ENCODE measurements at places on chromosomes 16 and 17.
A peak's percentile ranks its signal among the peaks of the same experiment; 100 is the strongest.

DNA sequence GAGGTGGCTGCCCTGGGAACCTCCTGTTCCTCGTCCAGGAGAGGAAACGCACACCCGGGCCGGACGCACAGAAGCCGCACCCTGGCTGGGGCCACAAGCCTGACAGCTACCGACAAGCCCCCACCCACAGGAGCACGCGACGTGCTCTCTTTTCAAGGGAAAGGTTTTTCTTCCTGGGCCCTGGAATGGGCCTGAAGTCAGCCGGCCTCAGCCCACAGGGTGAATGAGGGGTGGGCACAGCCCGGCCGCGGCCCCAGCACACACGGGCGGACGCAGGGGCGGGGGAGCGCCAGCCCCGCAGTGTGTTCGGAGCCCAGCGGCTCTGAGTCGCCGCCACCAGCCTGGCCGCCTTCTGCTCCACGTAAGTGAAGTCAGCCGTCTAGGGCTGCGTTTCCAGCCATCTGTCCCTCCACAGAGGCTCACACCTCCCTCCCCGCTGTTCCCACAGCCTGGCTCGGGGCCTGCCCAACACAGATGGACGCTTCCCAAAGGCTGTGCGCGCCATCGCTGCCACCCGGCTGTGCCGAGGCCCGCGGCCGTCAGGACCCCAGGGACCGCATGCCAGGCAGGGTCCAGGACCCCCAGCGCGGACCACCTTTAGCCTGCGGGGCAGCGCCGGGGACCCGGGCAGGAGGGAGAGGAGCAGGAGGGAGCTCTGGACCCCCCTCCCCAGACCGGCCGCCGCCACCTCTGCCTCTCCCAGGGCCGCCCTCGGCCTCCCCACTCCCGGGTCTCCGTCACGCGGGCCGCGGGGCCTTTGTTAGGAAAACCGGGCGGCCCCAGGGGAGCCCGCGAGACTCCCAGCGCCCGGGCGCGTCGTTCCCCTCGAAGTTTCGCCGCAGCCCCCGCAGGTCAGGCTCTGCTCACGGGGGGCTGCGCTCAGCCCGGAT is 36.8 kb downstream of the CBFA2T3 start:
- DNase-seq, result no peak

GRCh38 chr17:61322325-61323002 is 77.2 kb upstream of the TBX2 start:
- no peak for DNase-seq

DNA sequence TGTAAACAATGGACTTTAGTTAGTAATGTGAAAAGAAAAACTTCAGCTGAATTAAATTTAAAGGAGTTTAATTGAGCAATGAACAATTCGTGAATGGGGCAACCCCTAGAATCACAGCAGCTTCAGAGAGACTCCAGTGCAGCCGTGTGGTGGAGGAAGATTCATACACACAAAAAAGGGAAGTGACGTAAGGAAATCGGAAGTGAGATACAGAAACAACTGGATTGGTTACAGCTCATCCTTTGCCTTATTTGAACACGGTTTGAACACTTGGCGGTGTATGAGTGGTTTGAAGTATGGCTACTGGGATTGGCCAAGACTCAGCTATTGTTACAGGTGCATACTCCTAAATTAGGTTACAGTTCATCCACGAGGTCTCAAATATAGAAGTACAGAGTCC is 460.4 kb upstream of the ASIC2 start:
- DNase-seq, result no peak

DNA sequence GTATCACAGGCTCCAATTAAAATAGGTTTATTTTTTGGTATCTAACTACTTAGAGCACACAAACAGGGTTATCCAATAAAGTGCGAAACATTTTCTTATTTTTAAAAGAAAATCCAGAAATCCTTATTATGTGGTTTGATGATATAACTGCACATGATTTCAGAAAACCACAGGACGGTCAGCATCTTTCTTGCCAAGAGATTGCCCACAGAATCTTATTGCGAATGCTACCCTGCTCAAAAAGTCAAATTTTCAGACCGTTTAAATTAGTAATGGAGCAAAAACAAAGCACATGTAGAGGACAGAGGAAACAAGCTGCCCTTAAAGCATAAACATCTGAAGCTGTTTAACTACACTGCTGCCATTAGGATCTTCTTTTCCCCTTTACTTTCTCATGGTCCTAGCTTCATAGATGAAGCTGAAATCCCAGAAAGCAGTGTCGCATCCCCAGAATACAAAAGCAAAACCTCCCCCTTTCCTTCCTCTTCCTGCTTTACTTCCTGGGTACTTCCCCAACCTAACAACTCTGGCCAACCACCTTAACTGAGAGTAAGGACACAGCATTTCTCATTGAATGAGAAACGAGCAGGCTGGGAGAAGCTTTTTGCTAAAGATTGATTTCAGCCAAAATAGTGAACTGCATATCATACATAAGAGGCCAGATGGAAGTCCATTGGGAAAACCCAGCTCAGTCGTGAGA is 43.7 kb downstream of the CMTM4 start:
- no peak for DNase-seq

- no peak for DNase-seq
Measured at GRCh38 chr17:10681866-10682446, 15.4 kb downstream of the SCO1 start.

- peak; percentile 7 for DNase-seq
Measured at GRCh38 chr17:51734462-51734861, 424.1 kb downstream of the CA10 start.

- DNase-seq, result peak; percentile 49
Measured at GRCh38 chr16:87931504-87931903, 4.8 kb downstream of the CA5A start.

DNA sequence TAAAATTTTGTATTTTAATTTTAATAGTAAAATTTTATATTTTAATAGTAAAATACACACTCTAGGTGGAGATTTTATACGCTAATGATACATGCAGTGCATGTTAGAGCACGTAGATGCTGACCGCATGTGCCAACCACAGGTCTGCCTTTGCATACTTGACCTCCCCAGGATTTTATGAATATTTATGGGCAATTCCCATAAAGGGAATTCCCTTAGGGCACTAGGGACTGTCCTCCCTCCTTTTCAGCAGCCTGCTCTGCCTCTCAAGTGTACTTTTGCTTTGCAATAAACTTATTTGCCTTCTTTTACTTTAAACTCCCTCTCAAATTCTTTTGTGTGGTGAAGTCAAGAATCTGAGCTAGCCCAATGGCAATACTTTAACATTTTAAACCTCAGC is 217.7 kb upstream of the CDH8 start:
- no peak for DNase-seq

DNA sequence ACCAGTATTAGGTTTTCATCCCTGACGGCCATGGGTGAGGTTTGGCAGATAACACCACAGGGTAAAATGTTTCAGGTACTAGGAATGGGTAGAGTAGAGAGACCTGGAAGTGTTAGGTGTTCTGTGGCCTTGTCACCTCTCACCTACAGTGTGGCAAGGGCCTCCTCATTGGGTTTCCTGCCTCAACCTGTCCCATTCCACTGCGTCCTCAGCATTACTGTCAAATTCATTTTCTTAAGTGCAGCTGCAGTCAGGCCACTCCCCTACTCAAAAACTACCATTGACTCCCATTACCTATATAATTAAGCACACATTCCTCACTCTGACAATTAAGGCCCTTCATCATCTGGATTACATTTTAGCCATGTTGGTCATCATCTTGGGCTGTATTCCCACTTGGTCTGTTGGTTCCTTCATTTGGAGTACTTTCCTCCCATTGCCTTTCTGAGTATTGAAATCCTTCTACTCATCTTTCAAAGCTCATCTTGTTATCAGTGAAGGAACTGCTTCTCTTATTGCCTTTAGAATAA is 64.5 kb downstream of the NUP88 start:
- DNase-seq, result no peak

DNA sequence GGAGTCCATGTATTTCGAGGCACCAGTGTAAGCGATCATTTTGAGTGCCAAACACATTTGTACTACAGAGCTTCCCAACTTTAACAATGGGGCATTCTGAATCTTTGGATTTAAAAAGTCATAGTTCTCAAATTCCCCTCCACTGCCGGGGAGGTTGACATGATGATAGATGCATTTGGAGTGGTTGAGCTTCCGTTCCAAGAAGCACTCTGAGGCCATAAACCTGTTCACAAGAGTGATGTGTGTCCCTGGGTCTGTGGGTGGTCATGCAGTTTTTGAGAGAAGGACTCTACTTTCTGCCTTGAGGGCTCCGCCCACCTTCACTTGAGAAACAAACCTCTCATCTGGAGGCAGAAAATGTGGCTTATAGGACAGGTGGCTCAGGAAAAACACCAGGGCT is 43.7 kb downstream of the IRX5 start:
- no peak for DNase-seq

- DNase-seq, result no peak
Measured at GRCh38 chr17:50636804-50637195, 2.1 kb downstream of the ABCC3 start.

DNA sequence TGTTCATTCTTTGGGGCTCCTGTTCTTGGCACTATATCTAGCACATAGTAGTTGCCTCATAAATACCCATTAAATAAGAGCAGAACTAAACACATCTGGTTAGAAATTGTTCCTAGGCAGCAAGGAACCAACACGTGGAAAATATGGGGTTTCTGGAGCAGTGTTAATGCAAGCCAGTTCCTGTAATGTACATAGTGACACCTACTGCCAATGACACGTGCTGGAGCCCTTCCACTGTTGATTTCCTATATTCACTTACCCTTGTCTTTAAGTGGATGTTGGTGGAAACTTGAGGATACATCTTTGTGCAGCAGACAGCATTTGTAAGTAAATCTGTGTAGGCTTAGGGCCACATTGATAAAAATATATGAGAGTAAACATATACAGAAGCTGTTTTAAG is 1.6 kb upstream of the IRF8 start:
- peak; percentile 58 for DNase-seq

- no peak for DNase-seq
Measured at GRCh38 chr17:19642373-19642893, 6.1 kb upstream of the ALDH3A2 start.

GRCh38 chr16:73154063-73154870 is 106.3 kb upstream of the ZFHX3 start:
- no peak for DNase-seq

- no peak for DNase-seq
Measured at GRCh38 chr16:49959552-49960277, 65.3 kb upstream of the CNEP1R1 start.

DNA sequence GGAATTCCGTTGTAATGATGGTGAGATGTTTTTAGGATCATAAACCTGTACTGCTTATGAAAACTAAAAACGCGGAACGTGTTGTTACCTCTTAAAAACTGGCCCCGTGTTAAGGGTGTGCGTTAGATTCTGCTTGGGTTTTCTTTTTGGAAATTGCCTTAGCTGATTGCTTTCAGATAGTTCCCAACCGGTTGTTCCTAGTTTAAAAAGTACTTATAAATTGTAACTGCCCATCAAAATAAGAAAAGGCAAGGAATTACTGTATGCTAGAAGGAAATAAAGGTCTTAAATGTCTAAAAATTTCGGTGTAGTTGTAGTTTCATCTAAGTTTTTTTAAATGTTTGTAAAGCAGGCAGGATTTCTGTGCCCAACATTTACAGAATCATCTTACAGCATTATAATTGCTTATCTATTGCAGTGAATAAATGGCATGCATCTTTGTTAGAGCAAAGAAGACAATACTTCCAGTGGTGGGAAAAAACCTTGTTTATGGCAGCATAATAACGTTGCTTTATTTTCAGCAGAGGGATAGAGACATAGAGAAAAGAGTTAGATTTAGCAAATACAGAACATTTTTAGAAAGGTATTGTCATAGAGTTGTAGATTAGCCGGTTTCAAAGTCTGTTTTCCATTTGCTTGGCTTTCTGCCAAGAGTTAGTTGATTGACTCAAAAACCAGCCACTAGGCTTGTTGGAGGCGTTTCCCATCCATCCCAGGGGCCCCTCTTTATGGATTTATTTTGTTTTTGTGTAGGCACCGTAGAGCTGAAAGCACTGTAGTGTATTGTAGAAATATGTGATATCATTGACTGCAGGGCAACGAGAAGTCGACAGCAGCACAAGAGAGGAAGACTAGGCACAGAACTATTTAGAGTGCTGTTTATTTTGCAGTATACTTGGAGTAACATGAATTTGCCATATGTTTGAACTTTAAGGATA is 1.7 kb downstream of the PPM1D start:
- DNase-seq, result peak; percentile 68

DNA sequence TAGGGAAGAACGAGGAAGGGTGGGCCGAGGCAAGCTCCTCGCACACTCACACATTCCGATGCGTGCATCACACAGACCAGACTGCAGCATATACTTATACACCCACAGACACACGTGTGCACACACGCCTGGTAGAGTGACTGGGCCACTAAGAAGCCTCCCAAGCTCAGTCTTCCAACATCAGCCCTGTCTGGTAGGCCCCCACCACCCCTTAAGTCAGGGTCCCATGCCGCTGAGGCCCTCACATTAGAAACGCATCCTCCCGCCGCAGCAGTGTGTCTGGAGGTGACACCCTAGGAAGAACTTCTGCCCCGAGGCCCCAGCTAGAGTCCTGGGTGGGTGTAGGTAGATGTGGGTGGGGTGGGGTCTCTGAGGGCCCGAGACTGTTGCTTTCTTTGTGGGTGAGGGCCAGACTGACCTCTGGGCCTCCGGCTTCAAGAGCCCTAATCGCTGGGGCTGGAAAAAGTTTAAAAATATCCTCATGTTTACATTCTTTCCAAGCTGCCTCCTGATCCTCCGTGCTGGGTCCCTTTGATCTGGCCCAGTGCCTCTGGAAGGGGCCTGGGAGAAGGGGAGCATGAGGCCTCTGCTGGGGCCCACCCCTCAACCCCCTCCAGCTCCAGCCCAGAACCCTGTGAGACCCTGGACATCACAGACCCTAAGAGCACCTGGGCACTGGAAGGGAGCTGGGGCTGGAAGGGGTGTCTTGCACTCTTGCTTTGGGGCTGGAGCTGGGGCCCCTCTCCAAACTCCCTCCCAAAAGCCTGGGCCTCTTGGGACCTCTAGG is 13.6 kb downstream of the CDH16 start:
- DNase-seq, result no peak

- no peak for DNase-seq
Measured at GRCh38 chr17:81096741-81097133, 61.8 kb downstream of the BAIAP2 start.

GRCh38 chr17:17497065-17497844 is 1.1 kb upstream of the RASD1 start:
- DNase-seq, result no peak

DNA sequence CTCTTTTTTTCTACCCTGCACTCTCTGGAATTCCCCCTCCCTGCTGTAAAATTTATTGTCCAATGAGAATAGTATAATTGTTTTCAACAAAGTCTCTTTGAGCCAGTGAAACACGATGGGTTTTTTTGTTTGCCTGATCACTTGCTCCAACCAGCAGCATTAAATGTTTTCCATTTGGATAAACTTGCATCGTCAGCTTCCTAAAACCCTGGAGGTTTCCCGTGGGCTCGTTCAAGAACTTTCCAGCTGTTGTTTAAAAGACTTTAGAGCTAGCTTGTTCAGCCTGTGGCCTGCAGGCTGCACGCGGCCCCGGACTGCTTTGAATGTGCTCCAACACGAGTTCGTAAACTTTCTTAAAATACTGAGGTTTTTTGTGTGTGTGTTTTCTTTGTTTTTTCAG is 14.9 kb downstream of the NAGPA start:
- DNase-seq, result no peak

DNA sequence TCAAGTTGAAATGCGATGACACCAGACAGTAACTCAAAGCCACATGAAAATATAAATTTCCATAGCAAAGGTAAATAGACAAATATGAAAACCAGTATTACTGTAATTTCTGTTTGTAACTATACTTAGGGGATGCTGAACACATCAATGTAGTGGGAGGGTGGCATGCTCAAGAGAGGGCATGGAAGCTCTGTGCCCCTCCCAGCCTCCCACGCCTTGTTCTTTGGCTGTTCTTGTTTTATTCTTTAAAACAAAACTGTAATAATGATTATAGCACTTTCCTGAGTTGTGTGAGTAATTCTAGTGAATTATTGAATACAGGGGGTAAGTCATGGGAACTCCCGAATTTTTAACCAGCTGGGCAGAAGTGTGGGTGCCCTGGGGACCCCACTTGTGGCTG is 11.0 kb upstream of the GPT2 start:
- DNase-seq, result no peak

All from activated naive CD4-positive, alpha-beta T cell treated with anti-CD3 and anti-CD28 coated beads for 36 hours (primary cell).